ENCODE measurements at places on chromosomes 7 and 10.

DNA sequence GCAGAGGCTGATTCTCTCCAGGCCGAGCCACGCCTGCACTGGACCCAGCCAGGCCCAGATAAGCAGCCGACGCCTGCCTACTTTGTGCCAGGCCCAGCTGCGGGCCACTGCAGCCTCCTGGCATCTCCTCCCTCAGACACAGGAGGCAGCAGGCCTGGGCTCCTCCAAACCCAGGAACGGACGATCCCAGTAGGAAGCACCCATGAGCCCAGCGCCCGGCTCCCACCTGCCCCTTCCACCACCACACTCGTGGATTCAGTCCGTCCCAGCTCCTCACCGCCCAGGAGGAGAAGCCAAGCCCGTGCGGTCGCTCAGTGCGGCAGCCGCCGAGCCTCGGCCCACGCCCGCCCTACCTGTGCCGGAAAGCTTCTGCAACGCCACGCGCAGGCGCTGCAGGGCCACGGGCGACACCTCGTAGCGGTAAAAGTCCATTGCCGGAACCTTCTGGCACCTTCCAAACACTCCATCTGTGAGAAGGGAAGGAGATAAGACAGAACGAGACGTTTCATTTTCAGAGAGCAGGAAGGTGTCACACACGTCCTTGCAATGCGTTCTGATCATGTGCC lies 271.1 kb downstream of the PTPRN2 start:
- no peak for DNase-seq

DNA sequence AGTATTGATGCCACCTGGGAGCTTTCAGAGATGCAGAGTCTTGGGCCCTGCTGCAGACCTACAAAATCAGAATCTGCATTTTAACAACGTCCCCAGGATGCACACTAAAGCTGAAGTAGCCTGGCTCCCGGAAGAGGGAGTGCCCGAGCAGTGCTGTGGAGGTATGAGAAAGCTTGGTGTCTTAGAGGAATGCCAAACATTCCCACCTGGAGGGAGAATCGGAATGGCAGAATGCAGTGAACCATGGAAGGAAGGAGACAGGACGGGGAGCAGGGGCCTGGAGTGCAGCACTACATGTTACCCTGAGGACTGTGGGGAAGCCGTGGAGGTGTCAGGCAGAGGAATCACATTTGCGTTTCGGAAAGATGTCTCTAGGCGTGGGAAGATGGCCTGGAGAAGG lies 90.9 kb downstream of the AOAH start:
- no peak for DNase-seq

GRCh38 chr10:117322260-117322659 lies 53.0 kb downstream of the PDZD8 start:
- no peak for DNase-seq

GRCh38 chr10:58932126-58932525 lies 244.3 kb upstream of the PHYHIPL start:
- no peak for DNase-seq

GRCh38 chr7:142459551-142459963 lies 201.7 kb upstream of the PRSS58 start:
- no peak for DNase-seq

DNA sequence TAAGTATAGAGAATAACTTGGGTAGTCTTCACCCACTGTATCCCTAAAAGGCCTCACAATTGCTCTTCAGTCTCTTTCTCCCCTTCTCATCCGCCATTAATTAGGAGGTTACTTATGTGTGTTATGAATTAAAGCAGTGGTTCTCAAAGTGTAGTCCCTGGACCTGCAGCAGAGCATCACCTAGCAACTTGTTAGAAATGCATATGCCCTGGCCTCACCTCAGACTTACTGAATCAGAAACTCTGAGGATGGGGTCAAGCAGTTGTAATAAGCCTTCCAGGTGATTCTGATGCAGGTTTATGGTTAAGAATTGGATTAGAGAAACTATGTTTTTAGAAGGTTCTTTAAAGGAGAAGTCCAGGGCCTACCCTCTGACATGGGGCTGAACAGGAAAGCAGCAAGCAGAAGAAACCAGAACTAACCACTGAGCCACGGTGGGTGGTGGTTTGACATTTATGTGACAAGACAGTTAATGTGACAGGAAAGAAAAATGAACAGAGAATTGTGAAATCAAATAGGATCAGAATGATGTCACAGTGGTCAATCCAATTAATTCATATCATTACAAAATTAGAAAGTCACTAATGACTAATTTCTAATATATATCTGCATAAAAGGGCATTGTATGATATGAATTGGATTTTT lies 37.6 kb downstream of the ENTPD1 start:
- DNase-seq = no peak

GRCh38 chr10:6929148-6929830 lies 349.2 kb upstream of the PRKCQ start:
- DNase-seq = no peak

GRCh38 chr10:90723416-90724068 lies 134.3 kb downstream of the HTR7 start:
- no peak for DNase-seq

- DNase-seq = no peak
These were observed 46.1 kb upstream of the DNAJC1 start for GRCh38 chr10:22049635-22050034.

DNA sequence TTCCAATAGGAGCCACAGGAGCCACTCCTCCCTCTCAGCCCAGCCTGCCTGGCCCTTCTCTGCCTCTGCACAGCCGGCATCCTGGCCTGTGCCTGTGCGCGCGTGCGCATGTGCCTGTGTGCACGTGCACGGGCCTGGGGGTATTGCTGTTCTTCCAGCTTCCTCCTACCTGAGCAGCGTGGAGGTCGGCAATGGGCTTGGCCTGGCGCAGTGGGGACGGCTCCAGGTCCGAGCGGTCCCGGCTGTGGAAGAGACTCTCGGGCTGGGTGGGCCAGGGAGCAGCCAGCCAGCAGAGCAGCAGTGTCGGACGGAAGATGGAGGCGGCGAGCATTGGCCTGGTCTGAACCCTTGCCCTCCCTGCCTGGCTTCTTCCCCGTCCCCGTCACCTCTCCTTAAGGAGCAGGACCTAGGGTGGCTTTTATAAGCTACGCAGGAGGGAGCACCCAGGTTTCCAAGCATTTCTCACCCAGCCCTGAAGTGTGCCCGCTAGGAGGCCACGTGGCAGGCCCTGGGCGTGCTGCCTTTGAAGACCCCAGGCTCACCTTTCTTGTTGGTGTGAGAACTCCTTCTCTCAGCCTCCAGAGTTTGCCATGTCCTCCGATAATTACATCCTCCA lies at the start of gene MMP21:
MMP21 (minus strand) TSS at position 331 of the 616 bp plus-strand sequence; CDS start at position 331, 0 bp downstream.
- DNase-seq = no peak

- no peak for DNase-seq
These were observed 54.7 kb downstream of the ANK3 start for GRCh38 chr10:60334991-60335390.

- no peak for DNase-seq
These were observed 78.1 kb downstream of the CDK1 start for GRCh38 chr10:60856405-60856804.

GRCh38 chr7:35241436-35241835 lies 12.5 kb downstream of the TBX20 start:
- DNase-seq = no peak

DNA sequence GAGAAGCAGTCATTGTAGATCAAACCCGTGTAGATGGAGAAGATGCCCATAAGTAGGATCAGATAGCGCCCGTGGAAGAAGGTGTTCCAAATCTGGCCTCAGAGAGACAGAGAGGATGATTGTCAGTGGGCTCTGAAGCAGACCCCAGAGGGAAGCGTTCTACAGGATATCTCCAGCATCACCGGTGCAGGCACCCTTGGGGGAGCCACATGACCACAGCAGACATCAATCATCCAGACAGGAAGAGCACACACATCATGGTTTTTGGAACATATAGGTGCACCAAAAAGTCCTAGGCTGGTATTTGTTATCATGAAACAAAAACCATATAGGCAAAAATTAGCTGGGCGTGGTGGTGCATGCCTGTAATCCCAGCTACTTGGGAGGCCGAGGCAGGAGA lies 44.0 kb upstream of the SVOPL start:
- DNase-seq = no peak

- no peak for DNase-seq
These were observed 95.2 kb downstream of the PLPP4 start for GRCh38 chr10:120552262-120552661.

GRCh38 chr7:3649678-3650440 lies 348.8 kb downstream of the SDK1 start:
- DNase-seq = no peak

- no peak for DNase-seq
These were observed 4.4 kb downstream of the RASGEF1A start for GRCh38 chr10:43262397-43262901.

DNA sequence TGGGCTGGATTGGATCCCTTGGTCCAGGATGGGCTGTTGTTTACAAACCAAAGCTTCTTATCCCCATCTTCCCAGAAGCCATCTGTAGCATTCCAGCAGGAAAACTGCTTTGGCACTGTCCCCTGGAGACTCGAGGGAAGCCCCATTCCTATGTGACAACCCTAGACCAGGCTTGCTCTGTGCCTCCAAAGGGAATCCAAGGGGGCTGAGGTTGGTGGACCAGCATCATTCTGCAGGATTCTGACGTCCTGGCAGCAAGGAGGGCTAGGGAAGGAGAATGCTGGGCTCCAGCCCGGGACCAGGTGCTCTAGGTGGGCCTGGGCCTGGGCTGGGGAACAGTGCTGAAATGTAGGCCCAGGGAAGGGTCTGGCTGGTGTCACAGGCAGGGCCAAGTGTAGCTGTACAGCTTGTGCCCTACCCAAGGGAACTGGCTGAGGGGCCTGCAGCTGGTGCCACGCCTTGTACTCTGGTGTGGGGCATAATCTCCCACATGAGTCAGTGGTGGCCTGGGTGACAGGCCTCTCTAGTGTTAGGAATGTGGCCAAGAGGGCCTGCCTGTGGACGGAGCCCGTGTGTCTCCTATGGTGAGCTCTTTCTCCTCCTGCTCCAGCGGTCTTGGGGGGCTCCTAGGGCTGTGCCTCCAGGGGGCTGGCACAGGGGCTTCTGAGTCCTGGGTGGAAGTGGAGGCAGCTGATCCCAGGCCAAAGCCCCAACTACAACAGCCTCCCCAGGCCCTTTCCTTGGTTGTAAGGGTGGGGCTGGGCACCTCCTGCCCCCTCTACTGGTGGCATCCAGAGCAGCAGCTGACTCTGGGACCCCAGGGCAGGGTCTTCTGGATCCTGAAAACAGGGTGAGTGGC lies 25.2 kb downstream of the TRIM8 start:
- DNase-seq = no peak

DNA sequence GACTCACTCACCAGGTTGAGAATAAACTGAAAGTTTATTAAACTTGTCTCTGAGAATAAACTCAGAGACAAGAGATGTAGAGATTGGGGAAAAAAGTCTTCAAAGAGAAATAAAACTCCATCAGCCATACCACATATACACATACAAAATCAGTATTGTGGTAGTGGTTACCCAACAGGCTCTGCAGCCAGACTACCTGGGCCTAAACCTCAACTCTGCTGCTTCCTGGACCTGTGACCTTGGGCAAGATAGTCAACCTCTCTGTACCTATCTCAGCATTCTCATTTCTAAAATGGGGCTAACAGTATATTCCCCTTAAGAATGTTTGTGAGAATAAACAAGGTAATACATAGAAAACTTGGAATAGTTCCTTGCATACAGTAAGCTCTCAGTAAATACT lies 15.3 kb downstream of the TPK1 start:
- no peak for DNase-seq

GRCh38 chr7:26688388-26688787 lies 176.0 kb downstream of the SKAP2 start:
- DNase-seq = no peak

DNA sequence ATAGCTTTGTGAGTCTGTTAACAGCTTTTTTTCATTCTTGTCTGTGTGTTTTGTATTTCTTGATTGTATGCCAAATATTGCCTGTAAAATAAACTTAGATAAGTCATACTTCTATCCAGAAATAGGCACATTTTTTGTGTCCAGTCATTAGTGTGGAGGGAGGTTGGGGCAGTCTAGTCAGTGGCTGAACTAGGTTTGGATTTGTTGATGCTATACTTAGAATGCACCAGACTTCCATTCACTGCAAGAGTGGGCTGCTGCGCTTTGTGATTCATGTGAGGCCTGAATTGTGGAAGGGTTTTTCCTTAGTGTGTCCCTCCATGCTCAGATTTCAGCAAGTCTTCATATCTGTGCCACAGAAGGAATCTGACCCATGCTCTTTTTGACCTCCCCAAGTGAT lies 50.0 kb downstream of the TRUB1 start:
- DNase-seq = no peak

GRCh38 chr7:127638197-127638596 lies 13.8 kb upstream of the SND1 start:
- no peak for DNase-seq

DNA sequence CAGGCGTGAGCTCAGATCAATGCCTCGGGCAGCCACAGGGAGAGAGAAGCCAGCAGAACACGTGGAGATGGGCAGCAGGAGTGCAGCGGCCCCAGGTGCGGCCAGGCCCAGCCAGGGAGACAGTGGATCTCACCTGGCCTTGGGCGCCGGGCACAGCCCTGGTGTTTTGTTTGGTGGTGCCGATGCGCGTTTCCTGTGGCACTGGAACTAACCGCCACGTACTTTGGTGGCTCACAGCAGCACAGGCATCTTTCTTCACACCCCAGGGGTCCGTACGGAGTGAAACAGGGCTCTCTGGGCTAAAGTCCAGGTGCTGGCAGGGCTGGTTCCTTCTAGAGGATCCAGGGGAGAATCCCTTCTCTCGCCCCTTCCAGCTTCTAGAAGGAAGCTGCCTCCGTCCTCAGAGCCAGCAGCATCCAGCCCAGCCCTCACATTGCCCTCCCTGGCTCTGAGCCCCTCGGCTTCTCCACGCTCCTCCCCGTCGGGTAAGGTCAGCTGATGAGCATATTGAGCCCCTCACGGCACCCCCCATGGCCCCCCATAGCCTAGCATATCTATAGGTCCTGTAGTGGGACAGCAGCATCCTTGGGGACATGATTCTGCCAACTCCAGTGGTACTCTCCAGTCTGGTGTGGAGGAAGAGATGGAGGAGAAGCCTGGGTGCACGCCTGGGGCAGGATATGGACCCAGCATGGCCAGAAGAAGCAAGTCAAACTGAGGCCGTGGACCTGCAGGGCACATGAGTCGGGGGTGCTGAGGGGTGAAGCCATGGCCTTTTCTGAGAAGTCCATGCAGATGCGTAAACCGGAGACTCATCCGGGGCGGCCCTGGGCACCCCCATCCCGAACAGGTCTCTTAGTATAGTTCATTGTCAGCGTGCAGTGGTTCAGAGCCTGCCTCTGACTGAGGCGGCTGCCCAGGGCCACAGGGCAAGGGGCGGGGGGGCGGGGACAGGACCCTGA lies 43.4 kb upstream of the PPP2R2D start:
- DNase-seq = no peak

DNA sequence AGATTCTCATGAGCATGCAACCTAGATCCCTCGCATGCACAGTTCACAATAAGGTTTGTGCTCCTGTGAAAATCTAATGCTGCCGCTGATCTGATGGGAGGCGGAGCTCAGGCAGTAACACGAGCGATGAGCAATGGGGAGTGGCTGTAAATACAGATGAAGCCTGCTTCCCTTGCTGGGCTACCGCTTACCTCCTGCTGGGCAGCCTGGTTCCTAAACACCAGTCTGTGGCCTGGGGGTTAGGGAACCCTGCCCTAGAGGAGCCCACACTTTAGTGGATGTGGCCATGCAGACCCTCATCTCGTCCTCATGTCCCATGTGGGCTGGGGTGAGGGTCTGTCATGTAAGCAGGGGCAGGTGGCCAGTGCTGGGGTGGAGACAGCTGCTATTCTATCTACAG lies 417.6 kb downstream of the GLRX3 start:
- DNase-seq = no peak

All from stimulated activated CD8-positive, alpha-beta memory T cell treated with anti-CD3 and anti-CD28 coated beads, Interleukin-4, amount 100 ng/mL, for 24 hours (primary cell).